ENCODE measurements at places on chromosomes 12 and 14. TPM values are rescaled to one million over a fixed set of nuclear protein-coding genes. Genes with fewer than 3 reads are reported as not detected.

TAPBPL gene
- total RNA-seq: 0.47 TPM

PRR4 gene
- total RNA-seq: 9.3 TPM

DNA sequence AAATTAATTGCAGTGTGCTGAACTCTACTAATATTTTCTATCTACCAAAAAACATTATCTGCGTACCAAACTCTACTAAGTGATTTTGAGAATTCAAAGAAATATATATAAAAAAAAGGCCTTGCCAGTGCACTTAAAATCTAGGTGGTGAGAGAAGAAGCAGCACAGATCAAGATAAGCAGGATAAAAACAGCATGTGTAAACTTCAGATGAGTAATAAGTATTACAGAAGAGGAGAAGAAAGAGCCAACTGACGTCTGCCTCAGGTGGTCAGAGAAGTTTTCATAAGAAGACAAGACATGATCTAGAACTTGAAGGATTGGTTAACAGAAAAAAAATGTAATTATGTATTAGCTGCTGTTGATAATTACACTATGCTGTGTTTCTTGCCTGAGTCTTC lies 166.4 kb downstream of the DUSP6 start:
- H3K27ac ChIP-seq: no peak overlapping the region
- peaks cover 10% of the 10 kb centered on the region for H3K36me3 ChIP-seq
- peaks cover 25% of the 10 kb centered on the region for H3K4me1 ChIP-seq
- DNase-seq: peak; percentile 50
- H3K27me3 ChIP-seq: no peaks in the 10 kb centered on the region

- peak overlapping the region; percentile 95 for H3K27ac ChIP-seq
- peaks cover 83% of the 10 kb centered on the region for H3K4me1 ChIP-seq
- no peak overlapping the region for H3K4me3 ChIP-seq
- 0 out of 2 replicates have a peak, but pooled peaks cover 2% of the 10 kb centered on the region for H3K36me3 ChIP-seq
- peak; percentile 89 for DNase-seq
Observed at GRCh38 chr14:61528591-61529021, 166.7 kb upstream of the HIF1A start.

DNA sequence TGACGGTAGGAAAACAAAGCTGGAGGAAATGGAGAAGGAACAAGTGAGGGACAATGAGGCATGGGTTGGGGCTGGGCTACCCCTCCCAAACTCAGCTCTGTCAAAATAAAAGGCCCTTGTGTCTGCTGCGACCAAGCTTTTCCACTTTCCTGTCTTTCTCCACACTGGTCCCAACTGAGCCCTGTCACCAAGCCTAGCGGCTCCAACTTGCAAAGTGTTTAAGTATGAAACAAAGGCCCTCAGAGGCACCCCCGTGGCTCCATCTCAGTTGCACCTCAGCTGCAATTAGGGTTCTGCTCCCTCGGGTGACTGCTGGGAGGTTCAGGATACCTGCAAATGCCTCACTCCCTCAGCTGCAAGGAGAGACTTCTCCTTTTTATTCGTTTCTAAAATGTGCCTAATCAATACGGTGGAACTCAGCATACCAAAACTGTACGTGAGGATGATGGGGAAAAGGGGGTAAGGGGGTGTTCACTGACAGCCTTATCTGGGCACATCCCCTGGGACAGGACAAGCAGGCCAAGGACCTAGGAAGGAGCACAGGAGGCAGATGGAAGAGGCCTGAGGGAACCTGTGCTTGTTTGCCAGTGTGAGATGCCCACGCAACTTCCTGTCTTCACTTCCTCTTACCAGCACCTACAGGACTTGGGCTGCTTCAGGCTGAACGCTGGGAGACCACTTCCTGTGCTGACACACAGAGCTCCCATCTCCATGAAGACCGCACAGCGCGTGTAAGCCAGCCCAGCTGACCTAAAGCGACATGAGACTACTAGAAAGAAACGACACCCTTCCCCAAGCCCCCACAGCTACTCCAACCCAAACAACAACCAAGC lies 8.9 kb downstream of the VAMP1 start:
- no peak overlapping the region for H3K27ac ChIP-seq
- no peaks in the 10 kb centered on the region for H3K27me3 ChIP-seq
- peaks cover 4% of the 10 kb centered on the region for H3K36me3 ChIP-seq
- no peaks in the 10 kb centered on the region for H3K4me1 ChIP-seq
- no peak for DNase-seq

DNA sequence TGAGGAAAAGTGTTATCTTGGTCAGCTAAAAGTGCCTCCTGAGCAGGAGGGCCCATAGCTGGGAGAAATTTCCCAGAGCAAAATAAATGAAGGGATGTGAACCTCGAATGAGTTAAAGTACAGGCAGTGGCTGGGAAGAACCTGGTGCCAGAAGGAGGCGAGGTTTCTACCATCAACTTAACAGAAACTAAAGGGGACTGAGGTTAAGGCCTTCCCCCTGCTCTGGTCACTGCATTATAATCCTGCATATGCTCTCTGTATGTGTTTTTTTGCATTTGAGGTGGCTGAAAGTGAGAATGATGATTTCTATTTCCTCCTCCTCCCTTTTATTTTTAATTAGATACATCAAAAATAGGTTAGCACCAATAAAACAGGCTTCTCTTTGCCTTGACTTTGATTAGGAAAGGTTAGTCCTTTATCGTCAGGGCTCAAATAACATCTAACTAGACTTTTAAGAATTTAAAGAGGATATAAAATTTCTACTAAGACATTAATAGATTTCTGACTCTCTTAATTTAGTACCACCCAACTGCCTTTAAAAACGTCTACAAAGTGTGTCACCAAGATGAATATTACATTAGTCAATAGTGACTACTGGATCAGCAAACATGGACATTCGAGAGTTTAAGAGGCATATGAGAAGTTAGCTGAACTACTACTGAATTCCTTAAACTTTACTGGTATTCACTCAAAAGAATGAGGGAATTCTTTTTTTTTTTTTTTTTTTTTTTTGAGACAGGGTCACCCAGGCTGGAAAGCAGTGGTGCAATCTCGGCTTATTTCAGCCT lies 49.2 kb downstream of the GALNT4 start:
- no peaks in the 10 kb centered on the region for H3K27me3 ChIP-seq
- H3K36me3 ChIP-seq: no peaks in the 10 kb centered on the region
- H3K4me3 ChIP-seq: peak overlapping the region; percentile 14
- H3K4me1 ChIP-seq: peaks cover 53% of the 10 kb centered on the region

DNA sequence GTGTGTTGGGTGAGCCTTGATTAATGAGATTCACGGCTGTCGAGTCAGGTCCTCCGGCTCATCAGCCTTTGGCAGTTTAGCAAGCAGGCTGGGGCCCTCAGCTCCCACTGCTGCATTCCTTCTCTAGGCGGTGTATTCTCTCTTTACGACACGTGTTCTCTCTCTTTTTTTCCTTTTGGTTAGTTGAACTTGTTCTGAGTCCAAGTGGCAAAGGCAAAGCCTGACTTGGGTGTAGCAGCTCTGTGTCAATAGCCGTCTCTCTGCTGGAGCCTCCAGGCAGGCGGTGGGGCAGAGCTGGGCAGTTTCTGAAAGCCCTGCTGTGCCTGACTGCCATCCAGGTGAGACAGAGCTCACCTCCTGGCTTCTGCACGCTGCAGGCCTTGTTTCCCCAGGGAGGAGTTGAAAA lies 46.6 kb downstream of the SUSD6 start:
- no peaks in the 10 kb centered on the region for H3K36me3 ChIP-seq
- H3K4me1 ChIP-seq: peaks cover 55% of the 10 kb centered on the region
- peak overlapping the region; percentile 3 for H3K4me3 ChIP-seq
- DNase-seq: peak; percentile 79
- H3K27me3 ChIP-seq: no peaks in the 10 kb centered on the region

DNA sequence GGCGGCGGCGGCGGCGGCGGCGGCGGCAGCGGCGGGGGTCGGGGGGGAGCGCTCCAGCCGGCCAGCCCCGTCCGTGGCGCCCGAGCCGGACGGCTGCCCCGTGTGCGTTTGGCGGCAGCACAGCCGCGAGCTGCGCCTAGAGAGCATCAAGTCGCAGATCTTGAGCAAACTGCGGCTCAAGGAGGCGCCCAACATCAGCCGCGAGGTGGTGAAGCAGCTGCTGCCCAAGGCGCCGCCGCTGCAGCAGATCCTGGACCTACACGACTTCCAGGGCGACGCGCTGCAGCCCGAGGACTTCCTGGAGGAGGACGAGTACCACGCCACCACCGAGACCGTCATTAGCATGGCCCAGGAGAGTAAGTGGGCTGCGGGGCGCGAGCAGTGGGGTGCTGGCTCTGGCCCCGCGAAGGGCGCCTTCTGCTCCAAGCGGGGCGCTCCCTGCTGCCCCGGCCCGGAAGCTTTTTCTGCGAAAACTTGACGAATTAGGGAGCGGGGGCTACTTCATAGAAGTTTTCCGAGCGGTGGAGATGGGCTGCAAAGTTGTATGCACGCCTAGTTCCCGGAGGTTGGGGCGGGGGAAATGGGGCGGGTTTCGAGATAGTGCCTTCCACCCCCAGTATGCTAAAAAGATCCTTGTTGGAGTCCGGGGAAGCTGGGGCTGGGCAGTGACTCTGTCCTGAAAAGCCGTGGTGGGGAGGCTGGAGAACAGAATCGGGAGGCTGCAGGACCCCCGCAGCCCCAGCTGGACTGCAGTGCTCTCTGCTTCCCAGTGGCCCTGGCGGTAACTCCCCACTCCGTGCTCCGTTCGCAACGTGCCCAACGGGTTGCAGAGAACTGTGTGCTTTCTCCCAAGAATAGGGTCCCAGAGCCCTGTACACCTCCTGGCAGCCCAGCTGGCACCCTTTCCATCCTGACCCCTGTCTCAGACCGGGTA lies 751 bp downstream of the GDF11 start:
- H3K27me3 ChIP-seq: no peaks in the 10 kb centered on the region
- H3K36me3 ChIP-seq: no peaks in the 10 kb centered on the region
- peak; percentile 67 for DNase-seq
